ENCODE measurements at places on chromosomes 13 and 19.

GRCh38 chr19:6048348-6048747 lies 62.0 kb downstream of the RFX2 start:
- no peak for DNase-seq

GRCh38 chr19:5801796-5802619 lies 2.9 kb upstream of the NRTN start:
- no peak for DNase-seq

- no peak for DNase-seq
These were observed 226.7 kb upstream of the IPO5 start for GRCh38 chr13:97726664-97727280.

GRCh38 chr13:42594481-42595252 lies 20.7 kb downstream of the TNFSF11 start:
- DNase-seq: peak; percentile 80

GRCh38 chr13:65892859-65893258 lies 1337.3 kb downstream of the PCDH9 start:
- DNase-seq: no peak
